Left renal cortex interstitium (tissue), 4 donors: ENCODE measurements at places on chromosomes 11 and 22.

- no peak for DNase-seq
Observed at GRCh38 chr22:37519268-37520195, at the start of gene CARD10. Gene CARD10, minus strand, starts transcription at chr22:37519415. Its CDS starts 215 bp downstream, at chr22:37519200.

DNA sequence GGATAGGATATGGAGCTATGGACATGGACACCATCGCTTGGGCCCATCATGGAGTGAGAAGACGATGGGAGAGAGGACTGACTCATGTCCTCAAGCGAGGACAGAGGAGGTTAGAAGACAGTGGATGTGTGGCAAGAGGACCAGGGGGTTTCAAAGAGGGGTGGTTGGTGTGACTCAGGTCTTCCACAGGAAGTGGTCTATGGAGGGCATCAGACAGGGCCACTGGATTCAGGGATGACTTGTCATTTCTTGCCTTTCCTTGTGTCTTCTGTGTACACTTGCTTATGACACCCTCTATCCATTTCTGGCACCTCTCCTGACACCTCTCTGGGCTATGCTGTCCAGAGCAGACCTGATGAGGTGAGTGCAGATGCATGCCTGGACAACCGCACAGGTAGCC is 115.4 kb downstream of the OSBP2 start:
- no peak for DNase-seq

GRCh38 chr11:68838572-68838964 is 3.1 kb downstream of the CPT1A start:
- DNase-seq: no peak

GRCh38 chr11:19987331-19987801 is 172.9 kb downstream of the DBX1 start:
- DNase-seq: no peak

GRCh38 chr11:61477727-61478148 is 30.8 kb upstream of the LRRC10B start:
- DNase-seq: no peak

DNA sequence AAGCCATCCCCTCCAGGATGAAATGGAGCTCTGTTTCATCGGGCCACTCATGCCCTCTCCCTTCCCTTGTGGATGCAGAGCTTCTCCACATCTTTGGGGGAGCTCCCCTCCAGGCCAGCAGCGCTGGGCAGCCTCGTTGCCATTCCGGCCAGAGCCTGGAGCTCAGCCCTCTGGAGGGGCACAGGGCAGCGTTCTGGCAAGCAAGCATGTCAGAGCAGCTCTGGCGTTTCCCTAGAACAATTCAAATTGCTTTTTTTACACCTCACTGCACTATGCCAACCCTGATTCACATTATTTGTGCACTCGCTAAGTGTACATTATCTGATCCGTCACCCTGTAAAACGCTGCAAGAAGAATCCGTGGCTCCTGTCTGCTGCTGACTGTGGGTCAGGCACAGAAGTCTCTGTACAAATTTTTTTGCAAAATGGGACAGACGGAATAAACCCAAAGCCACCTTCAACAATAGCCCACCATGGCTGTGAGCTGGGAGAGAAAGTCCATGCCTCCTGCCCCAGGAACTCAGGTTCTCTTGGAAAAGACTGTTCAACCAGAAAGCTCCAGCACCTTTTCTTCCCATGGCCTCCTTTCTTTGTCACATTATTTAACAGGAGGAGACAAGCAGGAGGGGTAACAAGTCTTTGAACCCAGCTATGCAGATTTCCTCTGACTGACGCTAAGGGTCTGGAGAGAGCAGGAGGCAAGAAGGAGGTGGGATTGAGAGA is 139.5 kb upstream of the CADM1 start:
- no peak for DNase-seq

DNA sequence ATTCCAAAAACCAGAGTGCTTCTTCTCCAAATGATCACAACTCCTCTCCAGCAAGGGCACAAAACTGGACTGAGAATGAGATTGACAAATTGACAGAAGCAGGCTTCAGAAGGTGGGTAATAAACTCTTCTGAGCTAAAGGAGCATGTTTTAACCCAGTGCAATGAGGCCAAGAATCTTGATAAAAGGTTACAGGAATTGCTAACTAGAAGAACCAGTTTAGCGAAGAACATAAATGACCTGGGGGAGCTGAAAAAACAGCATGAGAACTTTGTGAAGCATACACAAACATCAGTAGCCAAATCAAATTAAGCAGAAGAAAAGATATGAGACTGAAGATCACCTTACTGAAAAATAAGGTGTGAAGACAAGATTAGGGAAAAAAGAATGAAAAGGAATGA is 15.5 kb downstream of the OR52M1 start:
- DNase-seq: no peak

DNA sequence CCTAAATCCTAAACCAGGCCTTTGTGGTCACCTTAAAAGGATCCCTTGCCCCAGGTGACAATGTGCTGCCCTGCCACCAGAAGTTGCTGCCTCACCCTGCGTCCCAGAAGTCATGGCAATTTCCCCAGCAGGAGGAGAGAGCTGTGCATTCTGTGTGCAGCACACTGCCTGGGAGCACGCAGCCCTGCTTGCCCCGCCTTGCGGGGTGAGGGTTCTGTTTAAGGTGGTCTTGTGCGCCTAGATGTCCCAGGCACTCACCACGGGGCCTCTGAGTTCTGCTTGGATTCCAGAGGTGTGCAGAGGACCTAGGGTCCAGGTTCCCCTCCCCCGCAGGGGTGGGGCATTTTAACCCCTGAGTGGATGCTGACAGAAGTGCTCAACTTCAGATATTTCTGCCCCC is 95.0 kb downstream of the GRAMD1B start:
- DNase-seq: no peak

GRCh38 chr11:117361432-117361831 is 33.8 kb downstream of the CEP164 start:
- DNase-seq: no peak

DNA sequence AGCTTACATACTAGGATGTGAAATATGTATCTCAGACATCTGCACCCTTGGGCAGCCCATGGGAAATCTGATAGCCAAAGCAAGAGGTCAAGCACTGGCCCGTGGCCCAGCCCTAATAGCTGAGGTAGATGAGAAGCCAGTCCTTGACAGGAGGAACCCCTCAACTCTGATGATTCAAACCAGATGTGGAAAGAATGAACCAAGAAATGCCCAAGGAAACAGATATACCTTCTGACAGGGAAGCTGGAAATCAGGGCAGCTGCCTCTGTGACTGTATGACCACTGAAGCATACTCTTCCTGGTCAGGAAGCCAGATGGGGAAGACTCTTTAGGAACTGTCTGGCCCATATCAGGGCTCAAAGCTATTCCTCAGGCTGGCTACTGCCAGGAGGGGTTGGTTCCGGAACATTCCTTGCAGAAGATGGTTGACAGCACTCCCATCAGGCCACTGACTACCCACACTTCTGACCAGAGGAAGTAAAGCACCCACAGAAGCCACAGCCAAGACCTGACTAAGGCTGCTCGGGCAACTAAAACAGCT is 124.2 kb downstream of the SWAP70 start:
- DNase-seq: no peak

- DNase-seq: no peak
Observed at GRCh38 chr11:17014321-17014832, at the start of gene PLEKHA7. Gene PLEKHA7, minus strand, starts transcription at chr11:17014414. Its CDS starts 13 bp downstream, at chr11:17014401.

GRCh38 chr11:35043936-35044335 is 95.0 kb upstream of the CD44 start:
- DNase-seq: no peak

DNA sequence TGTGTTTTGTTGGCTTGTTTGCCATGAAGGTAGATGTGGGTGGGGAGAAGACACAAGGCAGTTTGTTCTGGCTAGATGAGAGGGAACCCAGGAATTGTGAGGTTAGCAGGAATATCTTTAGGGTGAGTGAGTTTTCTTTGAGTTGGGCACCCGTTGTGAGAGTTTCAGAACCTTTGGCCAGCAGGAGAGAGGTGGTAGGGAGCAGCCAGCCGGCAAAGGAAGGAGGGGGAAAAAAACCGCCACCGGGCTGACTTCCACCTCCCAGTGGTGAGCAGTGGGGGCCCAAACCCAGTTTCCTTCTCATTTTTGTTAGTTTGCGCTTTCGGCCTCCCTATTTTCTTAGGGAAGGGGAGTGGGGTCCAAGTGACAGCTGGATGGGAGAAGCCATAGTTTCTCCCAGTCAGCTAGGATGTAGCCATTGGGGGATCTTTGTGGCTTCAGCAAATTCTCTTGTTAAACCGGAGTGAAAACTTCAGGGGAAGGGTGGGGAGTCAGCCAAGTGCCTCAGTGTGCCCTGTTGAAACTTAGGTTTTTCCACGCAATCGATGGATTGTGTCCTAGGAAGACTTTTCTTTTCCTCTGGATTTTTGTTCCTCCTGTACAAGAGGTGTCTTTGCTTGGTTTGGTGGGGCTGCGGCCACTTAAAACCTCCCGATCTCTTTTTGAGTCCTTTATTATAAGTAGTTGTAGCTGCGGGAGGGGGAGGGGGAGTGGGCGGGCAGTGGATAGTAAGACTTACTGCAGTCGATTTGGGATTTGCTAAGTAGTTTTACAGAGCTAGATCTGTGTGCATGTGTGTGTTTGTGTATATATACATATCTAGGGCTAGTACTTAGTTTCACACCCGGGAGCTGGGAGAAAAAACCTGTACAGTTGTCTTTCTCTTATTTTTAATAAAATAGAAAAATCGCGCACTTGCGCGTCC is 1.1 kb upstream of the GCAT start:
- DNase-seq: no peak

- DNase-seq: no peak
Observed at GRCh38 chr22:46112405-46112804, 37.9 kb upstream of the PPARA start.

DNA sequence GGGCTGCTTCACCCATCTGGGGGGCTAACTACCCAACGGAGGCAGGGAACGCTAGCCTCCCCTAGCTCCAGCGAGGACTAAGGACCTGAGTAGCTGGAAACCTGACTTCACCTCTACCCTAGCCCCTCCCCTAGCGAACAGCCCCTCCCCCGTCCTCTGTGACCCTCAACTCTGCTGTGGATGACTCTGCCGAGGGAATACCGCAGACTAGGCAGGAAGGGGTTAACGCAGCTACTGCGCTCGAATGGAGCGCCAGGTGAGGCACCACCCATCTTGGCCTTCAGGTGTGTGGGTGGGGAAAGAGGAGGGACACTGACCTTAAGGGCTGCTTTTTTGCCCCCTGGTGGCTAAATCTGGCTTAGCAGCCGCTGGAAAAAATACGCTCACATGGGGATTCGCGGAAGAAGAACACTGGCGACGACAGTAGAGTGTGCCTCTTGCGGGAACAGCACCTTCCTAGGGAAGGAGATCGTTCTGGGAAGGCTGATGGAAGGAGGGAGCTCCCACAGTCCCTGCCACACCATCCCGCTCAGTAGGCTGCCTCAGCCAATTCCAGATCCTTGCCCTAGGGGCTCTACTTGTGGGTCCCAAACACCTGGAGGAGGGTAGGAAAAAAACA is 4.5 kb upstream of the BCL9L start:
- no peak for DNase-seq

DNA sequence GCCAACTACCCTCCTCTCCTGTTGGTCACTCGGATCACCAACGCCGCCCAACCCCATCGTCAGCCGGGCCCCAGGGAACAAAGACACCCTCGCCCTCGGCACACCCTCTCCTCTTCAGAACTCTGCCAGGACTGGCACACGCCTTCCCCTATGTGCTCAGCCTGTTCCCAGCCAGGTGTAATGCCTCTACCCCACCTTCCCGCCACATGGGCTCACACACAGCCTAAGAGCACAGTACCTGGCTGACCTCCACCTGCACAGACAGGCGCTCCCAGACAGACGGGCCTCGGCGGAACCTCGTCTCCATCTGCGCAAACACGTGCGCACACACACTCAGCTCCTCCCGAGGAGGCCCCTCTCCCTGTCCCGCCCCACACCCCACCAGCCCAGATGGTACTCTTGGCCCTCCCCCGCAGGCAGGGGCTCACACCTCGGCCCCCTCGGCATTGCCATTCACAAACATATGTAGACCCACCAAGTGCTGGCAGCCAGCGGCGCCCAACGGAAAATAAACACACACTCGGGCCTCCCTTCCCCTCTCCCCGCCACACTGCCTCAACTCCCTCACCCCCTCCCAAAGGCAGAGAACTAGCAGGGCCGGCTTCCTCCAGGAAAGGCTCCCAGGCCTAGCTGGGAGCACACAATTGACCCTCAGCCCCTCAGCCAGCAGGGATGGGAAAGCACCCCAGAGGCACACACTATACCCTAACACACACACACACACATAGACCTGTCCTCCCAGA is 8.5 kb downstream of the ELFN2 start:
- DNase-seq: no peak

DNA sequence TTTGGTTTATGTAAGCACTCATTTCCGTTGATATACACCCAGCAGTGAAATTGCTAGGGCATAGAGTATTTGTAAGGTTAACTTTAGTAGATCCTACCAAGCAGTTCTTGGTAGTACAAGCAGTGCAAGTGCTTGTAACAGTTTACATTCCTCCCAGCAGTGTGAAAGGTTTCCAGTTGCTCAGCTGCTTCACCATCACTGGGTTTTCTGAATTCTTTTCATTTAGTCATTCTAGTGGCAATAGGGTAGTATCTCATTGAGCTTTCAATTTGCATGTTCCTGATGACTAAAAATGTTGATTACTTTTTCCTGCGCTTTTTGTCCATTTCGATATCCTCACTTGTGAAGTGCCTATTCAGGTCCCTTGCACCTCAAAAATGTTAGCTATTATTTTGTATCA is 34.3 kb downstream of the ZNF202 start:
- DNase-seq: no peak

GRCh38 chr11:125350206-125351032 is 145.6 kb downstream of the FEZ1 start:
- no peak for DNase-seq

GRCh38 chr11:792873-793272 is 3.0 kb upstream of the CEND1 start:
- DNase-seq: no peak

- DNase-seq: no peak
Observed at GRCh38 chr11:16059332-16059731, 297.0 kb downstream of the SOX6 start.

DNA sequence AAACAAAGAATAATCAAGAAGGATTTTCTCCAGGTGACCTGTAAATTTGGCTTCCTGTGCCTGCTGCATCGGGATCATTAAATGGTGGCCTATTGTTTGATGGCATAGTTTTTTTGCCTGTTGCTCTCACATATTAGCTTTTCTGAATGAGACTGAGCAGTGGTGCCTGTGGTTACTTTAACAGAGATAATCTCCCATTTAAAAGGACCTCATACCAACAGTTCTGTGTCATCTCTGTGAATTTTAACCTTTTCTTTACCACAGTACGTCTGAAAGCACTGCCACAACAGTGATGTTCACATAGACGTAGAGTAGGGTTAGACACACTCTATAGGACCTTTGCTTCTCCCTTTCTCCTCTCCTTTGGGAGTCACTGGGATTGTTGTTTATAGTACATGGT is 22.9 kb upstream of the RCE1 start:
- DNase-seq: no peak
